ENCODE measurements at places on chromosomes 7 and 10.

GRCh38 chr7:145850636-145851035, 266.0 kb upstream of the CNTNAP2 start:
- no peak for DNase-seq

GRCh38 chr7:1503390-1503789, 799 bp downstream of the INTS1 start:
- DNase-seq: no peak

DNA sequence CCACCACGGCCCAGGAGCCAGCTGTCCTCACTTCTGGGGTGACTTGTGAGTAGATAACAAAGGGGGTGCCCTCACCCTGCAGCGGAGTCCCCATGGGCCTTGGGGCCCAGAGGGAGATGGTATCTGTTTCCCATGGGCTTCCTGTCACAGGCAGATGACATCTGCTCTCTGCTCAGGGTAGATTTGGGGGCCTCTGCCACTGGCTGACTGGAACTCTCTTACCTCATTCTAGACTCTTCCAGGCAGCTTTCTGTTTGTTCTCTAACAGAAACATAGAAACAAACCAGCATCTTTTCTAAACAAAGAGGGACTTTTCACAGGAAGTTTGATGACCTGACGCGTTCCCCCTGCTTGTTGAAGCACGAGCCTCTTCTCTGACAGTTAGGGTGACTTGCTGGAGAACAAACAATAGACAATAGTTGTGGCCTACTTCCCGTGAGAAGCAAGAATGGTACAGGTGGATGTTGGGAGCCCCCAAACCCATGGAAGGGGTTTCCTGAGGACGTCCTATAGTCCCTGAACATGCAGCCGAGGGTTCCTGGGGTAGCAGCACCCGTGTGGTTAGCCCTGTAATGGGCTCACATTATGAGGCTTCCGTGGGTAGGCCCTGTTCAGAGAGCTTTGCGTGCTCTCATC, 61.6 kb downstream of the GRK5 start:
- DNase-seq: peak; percentile 67

DNA sequence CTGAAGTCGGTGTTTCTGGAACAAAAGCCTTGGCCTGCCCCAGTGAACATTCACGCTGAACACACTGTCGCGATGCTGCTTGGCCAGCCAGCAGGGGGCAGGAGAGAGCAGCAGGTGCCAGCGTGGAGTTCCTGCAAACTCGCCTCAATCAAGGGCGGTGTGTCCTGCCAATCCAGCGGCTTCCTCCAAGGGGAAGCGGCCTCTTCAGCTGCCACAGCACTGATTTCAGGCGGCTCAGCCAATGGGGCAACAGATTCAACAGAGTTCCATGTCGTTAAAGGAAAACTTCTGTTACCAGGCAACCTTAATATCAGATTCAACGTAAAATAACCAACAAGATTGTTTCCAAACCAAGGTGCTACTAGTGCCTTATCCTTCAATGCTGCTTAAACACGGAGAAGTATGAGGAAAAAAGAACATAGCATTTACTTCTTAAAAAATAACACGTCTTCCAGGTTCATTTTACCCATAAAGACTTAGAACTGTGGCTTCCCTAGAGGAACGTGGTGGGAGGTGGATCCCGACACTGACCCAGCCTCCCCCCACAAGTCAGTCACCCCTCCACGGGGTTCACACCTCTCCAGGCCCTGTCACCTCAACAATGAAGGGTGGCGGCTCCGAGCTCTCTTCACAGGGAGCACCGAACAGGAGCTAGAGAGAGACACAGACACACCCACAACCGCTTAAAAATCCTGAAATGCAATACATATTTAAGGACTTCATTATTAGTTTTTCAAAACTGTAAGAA, 178.2 kb downstream of the DIP2C start:
- peak; percentile 88 for DNase-seq

- no peak for DNase-seq
Measured at GRCh38 chr10:50472914-50473313, 150.8 kb downstream of the SGMS1 start.

GRCh38 chr10:127534074-127534473, 15.0 kb upstream of the NPS start:
- no peak for DNase-seq

- no peak for DNase-seq
Measured at GRCh38 chr10:123564631-123565030, 101.5 kb upstream of the GPR26 start.

- no peak for DNase-seq
Measured at GRCh38 chr10:118264838-118265470, 77.2 kb downstream of the FAM204A start.

DNA sequence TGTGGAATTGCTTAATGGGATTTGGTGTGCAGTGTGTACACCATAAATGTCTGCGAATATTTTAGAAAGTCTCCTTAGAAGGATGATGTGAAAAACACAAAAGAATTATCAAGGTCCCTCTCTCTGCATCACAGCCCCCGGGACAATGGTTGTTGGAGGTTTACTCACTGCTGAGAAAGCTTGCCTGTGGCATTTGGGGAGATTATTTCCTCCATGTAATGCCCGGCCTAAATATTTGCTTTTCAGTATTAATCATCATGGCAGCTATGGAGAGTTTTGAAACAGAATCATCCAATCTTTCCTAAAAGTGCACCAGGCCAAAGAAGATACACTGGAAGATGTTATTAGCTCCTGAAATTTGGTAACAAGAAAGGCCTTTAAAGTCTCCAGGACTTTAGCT, 113.8 kb upstream of the ADCY1 start:
- no peak for DNase-seq

GRCh38 chr7:111741811-111742240, 179.5 kb upstream of the IMMP2L start:
- DNase-seq: peak; percentile 33

- no peak for DNase-seq
Measured at GRCh38 chr7:7582596-7582995, 15.9 kb downstream of the MIOS start.

DNA sequence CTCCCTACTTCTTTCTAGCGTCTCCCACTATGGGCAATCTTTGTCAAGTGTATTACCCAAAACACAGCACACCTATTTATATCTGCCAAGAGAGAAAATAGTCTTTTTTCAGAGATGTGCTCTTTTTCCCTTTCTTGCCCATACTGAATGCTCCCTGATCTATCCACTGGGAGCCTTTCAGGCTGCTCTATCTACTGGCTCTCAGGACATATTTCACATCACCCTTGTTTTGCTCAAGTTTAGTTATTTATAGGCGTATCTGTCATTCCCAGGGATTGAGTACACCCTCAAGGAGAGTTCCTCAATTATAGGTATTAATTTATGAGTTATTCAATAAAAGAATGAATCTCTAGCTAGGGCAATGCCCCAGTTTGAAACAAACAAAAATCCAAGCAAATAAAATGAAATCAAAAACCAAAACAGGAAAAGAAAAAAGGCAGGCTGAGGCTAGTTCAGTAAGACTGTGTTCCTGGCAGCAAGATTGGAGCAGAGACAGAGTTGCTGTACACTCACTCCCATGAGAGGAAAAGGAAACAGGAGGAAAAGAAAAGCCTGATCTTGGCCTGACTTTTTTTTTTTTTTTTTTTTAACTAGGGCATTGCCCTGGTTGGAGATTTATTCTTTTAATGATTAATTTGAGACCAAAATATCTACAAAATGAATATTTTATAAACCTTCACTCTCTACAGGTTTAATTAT, 665.9 kb upstream of the PCDH15 start:
- DNase-seq: no peak

DNA sequence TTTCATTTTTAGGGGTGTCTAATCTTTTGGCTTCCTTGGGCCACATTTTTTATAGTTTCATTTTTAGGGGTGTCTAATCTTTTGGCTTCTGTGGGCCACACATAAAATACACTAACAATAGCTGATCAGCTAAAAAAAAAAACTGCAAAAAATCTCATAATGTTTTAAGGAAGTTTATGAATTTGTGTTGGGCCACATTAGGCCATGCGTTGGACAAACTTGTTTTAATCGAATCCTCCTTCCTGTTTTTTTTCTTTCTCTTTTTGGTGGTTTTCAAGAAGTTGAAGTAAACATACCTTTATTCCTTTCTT, 37.4 kb downstream of the ZNRF2 start:
- no peak for DNase-seq

DNA sequence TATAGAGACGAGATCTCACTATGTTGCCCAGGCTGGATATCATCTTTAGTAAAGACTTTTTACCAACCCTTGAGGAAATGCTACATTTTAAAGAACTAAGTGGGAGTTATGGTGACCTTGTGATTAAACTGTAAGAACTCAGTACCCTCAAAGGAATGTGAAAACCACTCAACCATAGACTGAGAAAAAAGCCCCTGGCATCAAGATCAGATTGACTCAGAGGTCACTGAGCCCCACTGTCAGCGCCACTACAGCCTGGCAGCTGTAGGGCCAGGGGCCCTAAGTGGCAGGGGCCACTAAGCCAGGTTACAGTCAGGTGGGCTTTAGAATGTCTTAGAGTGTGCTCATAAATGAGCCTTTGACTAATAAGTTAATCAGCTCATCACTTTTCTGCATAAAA, 55.9 kb downstream of the APBB1IP start:
- no peak for DNase-seq

GRCh38 chr10:102775935-102776669, 32.4 kb downstream of the WBP1L start:
- peak; percentile 89 for DNase-seq

GRCh38 chr10:85642421-85643170, 724.0 kb downstream of the GRID1 start:
- peak; percentile 92 for DNase-seq

- no peak for DNase-seq
Measured at GRCh38 chr7:45663167-45663921, 89.2 kb downstream of the ADCY1 start.

- no peak for DNase-seq
Measured at GRCh38 chr7:106071999-106072714, 40.0 kb downstream of the SYPL1 start.

GRCh38 chr7:120276720-120277119, 3.7 kb downstream of the KCND2 start:
- DNase-seq: no peak

DNA sequence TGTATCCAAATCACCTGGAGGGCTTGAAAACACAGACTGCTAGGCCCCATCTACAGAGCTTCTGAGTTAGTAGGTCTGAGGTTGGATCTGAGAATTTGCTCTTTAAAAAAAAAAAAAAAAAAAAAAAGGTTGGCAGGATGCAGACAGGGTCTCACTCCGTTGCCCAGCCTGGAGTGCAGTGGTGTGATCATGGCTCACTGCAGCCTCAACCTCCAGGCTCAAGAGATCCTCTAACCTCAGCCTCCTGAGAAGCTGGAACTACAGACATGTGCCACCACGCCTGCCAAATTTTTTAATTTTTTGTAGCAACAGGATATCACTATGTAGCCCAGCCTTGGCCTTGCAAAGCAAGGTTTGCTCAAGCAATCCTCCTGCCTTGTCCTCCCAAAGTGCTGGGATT, 8.0 kb downstream of the GDI2 start:
- no peak for DNase-seq

- no peak for DNase-seq
Measured at GRCh38 chr7:21743493-21743892, 200.7 kb downstream of the DNAH11 start.

DNA sequence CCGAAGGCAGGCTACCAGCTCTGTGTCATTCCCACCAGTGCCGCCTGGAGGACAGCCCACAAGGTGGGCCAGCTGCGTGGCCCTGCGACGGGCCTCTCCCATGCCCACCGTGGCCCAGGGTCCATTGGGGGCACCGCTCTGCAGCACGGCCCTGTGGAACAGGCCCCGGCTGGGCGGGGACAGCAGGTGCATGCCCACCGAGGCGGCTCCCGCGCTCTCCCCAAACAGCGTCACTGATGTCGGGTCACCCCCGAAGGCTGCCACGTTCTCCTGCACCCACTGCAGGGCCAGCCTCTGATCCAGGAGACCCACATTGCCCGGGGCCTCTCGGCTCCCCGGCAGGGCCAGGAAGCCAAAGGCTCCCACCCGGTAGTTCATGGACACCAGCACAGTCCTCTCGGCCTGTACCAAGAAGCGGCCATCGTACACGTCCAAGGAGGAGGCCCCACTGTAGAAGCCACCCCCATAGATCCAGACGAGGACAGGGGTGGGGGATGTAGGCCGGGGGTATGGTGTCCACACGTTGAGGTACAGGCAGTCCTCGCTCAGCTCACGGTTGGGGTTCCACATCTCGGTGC, 2.3 kb downstream of the ACHE start:
- no peak for DNase-seq

- peak; percentile 59 for DNase-seq
Measured at GRCh38 chr10:73095481-73096021, 1.1 kb downstream of the P4HA1 start.

GRCh38 chr10:101182936-101183335, 46.3 kb downstream of the LBX1 start:
- no peak for DNase-seq

DNA sequence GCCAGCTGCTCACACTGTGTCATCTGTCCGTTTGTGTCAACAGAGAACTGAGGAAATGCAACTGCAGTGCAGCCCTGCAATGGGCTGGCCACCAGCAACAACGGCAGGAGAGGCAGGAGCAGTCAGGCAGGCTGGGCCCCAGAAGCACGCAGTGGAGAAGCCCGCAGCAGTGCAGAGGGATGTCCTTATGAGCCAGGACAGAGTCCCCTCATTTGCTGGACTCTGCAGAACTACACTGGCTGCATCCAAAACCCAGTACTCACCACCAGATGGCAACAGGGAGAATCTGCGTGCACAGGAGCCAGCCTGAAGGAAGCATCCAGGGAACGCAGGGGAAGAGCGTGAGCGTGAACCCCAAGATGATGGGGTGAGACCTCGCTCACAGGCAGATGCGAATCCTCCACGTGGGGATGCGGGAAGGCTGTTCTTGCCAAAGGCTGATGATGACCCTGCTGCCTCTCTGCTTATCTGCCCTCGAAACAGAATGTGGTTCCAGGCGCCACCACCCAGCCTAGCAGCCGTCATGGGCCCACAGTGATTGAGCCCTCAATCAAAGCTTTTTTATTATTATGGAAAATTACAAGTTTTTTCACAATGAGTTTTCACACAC, 232.1 kb downstream of the PTPRN2 start:
- DNase-seq: no peak

DNA sequence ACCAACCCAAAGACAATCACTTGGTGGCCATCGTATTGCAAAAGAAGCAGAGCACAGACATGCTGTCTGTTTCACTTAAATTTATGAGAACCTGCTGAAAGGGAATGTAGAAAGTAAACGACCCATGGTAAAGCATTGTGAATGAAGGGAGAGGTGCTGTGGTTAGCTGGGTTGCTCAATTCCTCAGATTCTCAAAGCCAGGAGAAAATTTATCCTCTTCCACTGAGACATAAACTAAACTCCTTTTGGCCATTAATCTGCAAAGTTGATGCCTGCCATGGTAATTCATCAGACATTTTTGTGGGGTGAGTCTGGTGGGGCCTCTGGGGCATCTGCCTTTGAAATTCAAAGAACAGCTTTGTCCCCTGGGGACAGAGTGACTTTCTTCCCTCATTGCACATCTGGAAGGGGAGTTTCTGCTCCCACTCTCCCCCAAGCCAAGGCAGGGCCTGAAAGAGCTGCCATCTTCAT, 951.0 kb downstream of the LRMDA start:
- DNase-seq: no peak

DNA sequence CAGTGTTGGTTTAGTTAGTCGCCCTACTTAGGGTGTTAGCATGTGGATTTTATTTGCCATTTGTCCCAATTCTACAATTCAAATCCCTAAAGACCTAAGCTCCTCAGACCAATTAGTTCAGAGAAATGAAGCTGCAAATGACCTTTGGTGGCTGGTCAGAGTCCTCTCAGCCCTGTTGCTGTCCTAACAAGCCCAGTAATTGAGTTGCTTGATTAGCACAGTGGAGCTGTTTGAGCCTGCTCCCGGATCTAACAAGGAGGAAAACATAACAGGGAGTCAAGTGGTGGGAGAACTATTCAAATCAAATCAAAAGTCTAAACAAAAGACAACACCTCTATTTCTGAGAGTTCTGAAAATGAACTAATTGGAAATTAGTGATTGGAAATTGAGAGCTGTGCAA, 22.1 kb downstream of the ZDHHC6 start:
- no peak for DNase-seq
